ENCODE measurements at places on chromosomes 7 and 10.
A peak's percentile ranks its signal among the peaks of the same experiment; 100 is the strongest.

GRCh38 chr10:1373287-1373686 lies 317.1 kb downstream of the WDR37 start:
- no peak for DNase-seq

DNA sequence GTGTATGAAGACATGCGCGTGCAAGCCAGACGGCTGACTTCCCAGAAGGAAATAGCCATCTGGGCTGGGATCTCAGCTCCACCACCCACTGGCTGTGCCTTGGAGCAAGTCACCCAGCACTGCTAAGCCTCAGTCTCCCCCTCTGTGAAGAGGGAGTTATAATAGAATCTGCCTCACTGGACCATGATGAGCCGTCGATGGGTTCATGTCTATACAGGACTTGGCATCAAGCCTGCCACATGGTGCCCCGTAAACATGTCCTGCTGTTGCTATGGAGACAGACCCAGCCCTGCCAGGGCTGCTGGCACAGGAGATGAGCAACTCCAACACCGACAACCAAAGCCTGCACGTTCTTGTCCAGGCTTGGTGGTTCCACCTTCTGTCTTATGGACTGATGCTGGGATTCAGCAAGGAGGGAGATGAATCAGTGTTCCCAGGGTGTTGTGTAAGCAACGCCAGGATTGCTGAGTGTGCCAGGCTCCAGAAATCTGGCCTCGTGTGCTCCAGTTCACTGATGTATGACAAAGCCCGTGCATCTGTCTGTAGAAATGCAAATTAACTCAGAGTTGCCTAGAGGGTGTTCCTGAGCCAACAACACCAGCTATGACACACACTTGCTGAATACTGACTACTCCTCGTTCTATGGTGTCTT lies 5.6 kb downstream of the GPR15LG start:
- DNase-seq: peak; percentile 39

- no peak for DNase-seq
These were observed 221.7 kb downstream of the DNAJB6 start for GRCh38 chr7:157558516-157558874.

- DNase-seq: peak; percentile 40
These were observed 129.6 kb downstream of the PRPF18 start for GRCh38 chr10:13716081-13717071.

GRCh38 chr10:132504501-132505272 lies 32.9 kb upstream of the INPP5A start:
- no peak for DNase-seq

GRCh38 chr7:135808206-135808605 lies 59.6 kb upstream of the FAM180A start:
- no peak for DNase-seq

DNA sequence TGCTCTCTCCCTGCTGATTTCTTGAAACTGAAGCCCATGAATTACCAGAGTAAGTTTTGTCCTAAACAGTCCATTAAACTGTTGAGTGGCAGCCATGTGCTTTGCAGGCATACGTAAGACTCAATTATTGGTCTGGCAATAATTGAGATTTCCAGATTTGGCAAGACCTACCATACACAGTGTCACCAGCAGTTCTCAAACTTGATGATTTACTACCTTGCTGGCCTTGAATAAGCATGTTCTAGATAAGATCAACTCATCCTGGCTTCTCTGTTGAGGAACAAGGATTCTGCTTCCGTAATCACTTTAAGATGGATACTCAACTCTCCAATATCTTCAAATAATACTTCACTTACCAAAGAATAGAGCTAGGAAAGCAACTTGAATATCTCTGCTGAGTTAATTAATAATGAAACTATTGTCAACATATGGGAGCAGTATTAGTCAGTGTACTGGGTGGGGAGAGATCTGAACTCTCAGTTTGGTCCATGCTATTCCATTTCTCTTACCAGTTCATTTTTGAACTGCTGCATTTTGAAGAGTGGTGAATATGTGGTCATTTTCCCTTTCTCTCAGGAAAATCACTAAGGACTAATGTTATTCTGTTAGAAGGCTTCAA lies 181.4 kb downstream of the IPMK start:
- no peak for DNase-seq

DNA sequence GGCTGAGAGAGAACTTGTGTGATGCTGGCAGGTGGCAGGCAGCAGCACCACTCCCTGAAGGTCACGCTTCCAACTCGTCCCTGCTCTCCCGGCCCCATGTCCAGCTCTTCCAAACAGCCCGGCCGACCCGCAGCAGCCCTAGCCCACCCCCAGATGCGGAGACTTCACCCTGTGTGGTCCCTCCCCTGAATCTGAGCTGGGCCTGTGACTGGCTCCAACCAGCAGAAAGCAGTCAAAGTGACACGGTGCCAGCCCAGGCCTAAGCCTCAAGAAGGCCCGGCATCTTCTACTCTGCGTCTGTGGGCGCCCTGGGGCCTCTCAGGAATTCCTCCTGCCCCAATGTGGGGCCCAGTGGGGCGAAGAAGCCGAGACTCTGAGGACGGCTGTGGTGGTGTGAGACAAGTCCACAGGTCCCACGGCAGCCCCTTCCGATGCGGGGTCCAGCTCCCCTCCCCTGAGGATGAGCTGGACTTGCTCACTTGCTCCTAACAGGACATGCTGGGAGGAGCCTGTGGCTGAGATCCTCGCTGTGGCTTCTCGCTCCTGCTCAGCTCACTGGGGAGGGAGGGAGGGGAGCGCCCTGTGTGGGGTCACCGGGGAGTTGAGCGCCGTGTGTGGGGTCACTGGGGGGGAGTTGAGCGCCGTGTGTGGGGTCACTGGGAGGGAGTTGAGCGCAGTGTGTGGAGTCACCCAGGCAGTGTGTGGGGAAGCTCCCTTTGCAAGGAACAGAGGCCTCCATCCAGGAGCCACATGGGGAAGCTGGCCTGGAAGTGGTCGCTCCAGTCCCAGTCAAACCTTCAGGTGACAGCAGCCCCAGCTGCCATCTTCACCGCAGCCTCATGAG lies 9.5 kb downstream of the STK32C start:
- DNase-seq: peak; percentile 22

DNA sequence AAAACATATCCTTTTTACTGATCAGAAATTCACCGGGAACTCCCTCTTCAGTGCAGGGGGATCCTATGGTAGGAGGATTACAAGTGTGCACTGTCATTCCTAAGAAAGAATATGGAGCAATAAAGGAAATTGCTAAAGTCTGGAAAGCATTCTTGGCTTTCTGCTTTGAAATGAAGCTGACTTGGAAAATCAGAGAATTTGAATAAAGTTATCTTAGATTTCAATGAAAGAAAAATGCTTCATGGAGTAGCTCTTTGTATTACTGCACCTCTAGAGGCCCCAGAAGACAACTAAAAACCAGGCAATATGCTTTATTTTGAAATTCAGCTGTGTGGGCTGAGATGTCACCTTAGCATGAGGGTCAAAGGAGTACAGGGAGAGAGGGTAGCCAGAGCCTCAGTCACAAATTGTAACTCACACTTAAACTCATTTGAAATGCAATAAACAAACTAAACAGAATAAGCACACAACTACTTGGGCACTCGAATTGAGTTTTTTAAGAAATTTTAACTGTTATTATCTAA lies 102.5 kb downstream of the IMMP2L start:
- DNase-seq: peak; percentile 69

DNA sequence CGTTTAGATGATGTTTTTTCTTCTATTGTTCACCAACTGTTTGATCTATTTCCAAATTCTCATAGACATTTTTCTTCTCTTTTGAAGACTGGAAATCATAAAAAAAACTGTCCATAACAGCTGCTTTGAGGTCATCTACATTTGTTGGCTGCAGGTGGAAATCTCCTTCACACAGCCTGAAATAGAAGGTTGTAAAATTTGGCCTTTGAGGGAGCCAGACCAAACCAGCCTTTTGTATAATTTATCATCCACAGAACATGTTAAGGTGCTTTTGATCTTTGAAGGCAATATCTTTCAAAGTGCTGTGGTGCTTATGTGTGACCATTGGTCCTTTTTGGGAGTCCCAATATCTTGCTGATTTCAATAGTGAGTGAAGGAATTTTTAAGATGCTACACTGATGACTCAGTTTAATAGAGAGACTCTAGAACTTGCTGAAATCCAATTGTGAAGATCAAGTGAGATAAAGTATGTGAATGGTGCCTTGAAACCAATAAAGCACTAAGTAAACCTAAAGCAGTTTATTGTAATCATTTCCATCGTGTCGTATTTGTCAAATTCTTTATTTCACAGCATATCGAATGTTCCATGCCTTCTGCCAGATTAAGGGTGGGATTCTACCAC lies 5.4 kb downstream of the FERD3L start:
- DNase-seq: no peak

GRCh38 chr10:95815701-95816240 lies 59.8 kb downstream of the ENTPD1 start:
- peak; percentile 30 for DNase-seq

GRCh38 chr10:20363684-20364083 lies 533.4 kb downstream of the NEBL start:
- DNase-seq: no peak

- DNase-seq: peak; percentile 64
These were observed 459 bp upstream of the FEZF1 start for GRCh38 chr7:122304996-122305421.

- DNase-seq: no peak
These were observed 659 bp downstream of the FIGNL1 start for GRCh38 chr7:50449501-50449880.

DNA sequence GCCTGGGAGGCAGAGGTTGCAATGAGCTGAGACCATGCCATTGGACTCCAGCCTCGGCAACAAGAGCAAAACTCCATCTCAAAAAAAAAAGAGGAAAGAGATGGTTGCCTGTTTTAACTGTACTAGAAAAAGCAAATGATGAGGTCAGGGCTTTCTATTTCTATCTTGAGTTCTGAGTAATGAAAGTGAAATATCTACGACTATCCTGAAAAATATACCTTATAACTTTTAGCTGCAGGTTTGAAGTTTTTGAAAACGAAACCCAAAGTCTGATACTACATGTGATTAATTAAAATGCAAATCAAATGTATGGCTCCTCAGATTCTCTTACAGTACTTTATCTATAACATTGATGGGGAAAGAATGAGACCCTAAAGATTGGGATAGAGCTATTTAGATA lies 636.2 kb upstream of the LRRN3 start:
- no peak for DNase-seq

- DNase-seq: no peak
These were observed 1073.0 kb downstream of the XPNPEP1 start for GRCh38 chr10:108850138-108850854.

- DNase-seq: no peak
These were observed 22.9 kb downstream of the WNT16 start for GRCh38 chr7:121351682-121352081.

DNA sequence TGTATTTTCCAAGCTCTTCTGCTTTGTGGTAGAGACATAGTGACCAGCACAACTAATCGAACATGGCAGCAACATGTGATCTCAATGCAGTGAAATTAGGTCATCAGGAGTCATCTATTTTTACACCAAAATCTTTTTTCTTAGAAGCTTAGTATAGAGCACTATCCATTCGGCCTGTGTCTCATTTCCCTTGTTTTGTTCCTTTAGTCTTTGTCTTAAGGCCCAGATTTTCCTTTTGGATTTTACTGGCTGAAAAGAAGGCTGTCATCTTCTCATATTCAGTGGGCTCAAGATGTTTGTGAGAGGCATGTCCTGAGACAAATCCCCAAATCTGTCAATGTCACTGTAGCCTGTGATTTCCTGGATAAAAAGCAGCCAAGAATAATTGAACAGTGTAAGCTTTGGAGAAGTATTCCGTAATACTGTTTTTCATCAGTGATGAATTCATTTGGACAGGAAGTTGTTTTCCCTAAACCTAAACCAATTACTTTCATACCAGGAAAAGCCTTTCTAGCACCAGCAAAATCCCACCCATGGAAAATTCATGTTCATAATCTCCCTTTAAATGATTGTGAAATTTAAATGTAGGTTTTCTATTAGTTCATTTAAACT lies 55.2 kb downstream of the MAGI2 start:
- peak; percentile 28 for DNase-seq

GRCh38 chr7:110918949-110919548 lies 171.9 kb upstream of the LRRN3 start:
- DNase-seq: no peak

- no peak for DNase-seq
These were observed 105.9 kb downstream of the CPEB3 start for GRCh38 chr10:92184977-92185376.

GRCh38 chr7:105581066-105581811 lies at the start of gene EFCAB10:
TSS of gene EFCAB10 (minus strand) at chr7:105581493. CDS start at chr7:105581463, 30 bp downstream.
- DNase-seq: peak; percentile 39

DNA sequence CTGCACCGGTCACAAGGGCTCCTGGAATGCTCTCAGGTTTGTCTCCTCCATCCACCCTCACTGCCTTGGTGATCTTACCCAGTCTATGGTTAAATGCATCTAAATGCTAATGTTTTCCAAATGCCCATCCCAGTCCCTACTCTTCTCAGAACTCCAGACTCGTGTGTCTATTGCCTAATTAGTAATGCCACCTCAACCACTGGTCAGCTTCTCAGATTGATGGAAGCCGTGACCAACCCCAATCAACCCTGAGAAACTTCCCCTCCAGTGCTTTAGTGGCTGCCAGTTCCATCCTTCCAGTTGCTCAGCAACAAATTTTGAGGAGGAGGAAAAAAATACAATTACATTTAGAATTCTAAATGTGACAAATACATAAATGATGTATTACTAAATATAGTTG lies 18.6 kb downstream of the NUDCD3 start:
- no peak for DNase-seq

DNA sequence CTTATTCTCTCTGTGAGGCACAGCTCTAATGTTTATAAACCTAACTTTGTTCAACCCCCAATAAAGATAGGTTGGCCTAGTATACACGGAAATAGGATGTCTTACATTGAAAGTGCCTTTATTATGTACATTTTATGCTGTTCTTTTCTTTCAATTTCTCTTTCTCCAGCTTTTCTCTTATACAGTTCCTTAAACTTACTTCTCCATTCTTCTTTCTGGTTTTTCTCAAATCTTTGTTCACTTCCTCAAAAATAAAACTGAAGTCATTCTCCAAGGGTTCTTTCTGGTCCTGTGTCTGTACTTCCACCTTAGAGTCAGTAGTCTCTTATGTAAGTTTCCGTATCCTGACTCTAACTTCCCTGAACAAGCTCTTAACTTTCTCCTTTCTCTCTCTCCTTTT lies 29.2 kb upstream of the NAMPT start:
- DNase-seq: no peak

DNA sequence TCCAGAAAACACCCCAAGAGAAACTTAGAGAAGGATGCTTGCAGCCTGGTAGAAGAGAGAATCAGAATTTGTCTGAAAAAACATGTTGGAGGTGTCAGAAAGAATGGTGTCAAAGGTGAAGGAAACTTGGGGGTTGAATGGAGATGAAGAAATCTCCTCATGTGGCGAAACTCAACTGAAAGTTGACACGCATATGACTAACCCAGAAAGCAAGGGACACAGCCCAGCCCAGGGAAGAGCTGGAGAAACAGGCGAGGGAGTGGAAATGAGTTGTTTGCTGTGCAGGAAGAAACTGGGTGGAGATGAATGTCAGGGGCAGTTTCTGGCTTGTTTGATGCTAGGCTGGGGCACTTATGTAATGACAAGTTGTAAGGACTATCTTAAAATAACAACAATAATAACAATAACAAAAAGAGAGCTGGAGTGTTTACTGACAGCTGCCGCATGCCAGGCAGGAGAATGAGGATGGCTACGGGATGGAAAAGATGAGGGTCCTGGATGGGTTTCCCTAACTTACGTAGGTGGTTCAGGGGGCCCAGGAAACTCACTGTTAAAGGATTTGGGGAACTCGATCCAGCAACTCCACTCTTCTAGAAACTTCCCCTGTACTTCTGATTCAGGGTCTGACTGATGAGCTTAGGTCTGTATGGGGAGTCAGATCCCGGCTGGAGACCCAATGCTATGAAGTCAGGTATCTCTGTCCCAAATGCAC lies 57.4 kb downstream of the MAP3K8 start:
- peak; percentile 53 for DNase-seq

GRCh38 chr7:137999496-138000080 lies 2.3 kb downstream of the CREB3L2 start:
- no peak for DNase-seq

GRCh38 chr10:86651631-86652331 lies 2.6 kb upstream of the OPN4 start:
- no peak for DNase-seq

Measured in adipocyte (in vitro differentiated cells).